ENCODE measurements at places on chromosomes 3 and 15.

GRCh38 chr3:126472277-126473006 is 3.2 kb downstream of the ZXDC start:
- no peak for DNase-seq

GRCh38 chr3:178706411-178706810 is 170.2 kb downstream of the KCNMB2 start:
- no peak for DNase-seq

DNA sequence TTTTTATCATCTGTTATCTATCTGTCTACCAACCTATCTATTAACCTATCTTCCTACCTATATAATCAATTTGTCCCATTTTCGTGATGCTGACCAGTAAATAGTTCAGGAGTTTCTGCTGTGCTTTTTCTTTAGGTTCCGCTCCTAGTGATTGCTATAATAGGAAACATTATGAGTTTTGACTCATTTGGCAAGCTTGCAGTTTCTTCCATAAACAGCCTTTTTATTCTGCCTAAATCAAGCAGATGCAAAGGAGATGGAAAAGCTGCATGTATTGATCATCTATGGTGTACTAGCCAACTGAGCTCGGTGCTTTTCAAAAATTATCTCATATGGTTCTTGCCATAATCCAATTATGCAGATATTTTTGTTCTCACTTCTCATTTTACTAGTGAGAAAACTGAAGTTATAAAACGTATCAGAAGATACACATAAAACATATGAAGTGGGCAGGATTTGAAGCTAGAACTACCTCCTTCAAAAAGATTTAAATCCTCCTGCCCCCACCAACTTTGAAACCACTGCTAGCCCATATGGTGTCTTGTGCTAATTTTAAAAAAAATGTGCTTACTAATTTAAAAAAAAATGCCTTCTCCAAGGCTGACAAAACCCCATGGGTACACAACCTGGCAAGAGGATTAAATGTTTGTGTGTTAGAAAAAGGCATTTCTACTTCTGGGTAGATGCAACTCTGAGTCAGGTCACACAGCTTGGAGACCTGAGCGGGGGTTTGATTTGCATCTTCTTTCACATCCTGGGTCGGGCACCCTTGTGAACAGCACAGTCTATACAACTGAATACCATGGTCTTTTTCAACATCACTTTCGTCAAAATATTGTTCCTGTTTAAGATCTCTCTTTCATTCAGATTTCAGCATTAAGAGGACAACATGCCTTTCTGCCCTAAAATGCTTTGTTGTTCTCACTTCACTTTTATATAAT is 267.0 kb downstream of the CHL1 start:
- no peak for DNase-seq

- no peak for DNase-seq
Measured at GRCh38 chr3:167501941-167502340, 28.1 kb upstream of the SERPINI2 start.

GRCh38 chr15:70447928-70448698 is 315.2 kb downstream of the UACA start:
- DNase-seq, result peak; percentile 27

GRCh38 chr15:31480356-31481025 is 153.9 kb downstream of the KLF13 start:
- no peak for DNase-seq
